ENCODE measurements at places on chromosomes 12 and 14. TPM values are rescaled to one million over a fixed set of nuclear protein-coding genes. Genes with fewer than 3 reads are reported as not detected.

The PPP1R13B gene
- total RNA-seq: 65.5 TPM

The RCOR1 gene
- 31.3 TPM for total RNA-seq

The TMCC3 gene
- 40.8 TPM for total RNA-seq

The PTPRB gene
- 29.4 TPM for total RNA-seq

The RIN3 gene
- 32.9 TPM for total RNA-seq

The SCN8A gene
- total RNA-seq: 2.7 TPM

The EFS gene
- total RNA-seq: 16.6 TPM

The BDKRB2 gene
- 38.6 TPM for total RNA-seq

The AHNAK2 gene
- total RNA-seq: 20.3 TPM

The RASAL1 gene
- 3.3 TPM for total RNA-seq

- no peak for DNase-seq
Measured at GRCh38 chr14:28515571-28515970, 251.0 kb upstream of the FOXG1 start.

DNA sequence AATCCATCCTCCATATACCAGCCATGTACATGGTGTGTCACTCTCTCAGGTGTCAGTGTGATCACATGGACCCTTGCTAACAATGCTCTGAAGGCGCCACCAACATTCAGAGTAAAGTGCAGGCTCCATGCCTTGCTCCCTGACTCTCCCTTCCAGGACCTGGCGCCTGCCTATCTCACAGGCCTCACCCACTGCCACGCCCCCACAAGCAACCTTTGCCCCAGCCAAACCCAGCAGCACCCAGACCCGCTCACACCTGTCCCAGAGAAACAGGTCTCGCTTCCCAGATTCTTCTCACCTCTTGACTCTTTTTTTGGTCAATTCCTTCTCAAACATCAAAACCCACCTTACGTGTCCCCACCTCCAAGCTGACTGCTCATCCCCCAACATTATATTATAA is 52.3 kb downstream of the KCNK10 start:
- peak; percentile 91 for DNase-seq

GRCh38 chr14:105069871-105070759 is 4.9 kb upstream of the GPR132 start:
- peak; percentile 44 for DNase-seq

DNA sequence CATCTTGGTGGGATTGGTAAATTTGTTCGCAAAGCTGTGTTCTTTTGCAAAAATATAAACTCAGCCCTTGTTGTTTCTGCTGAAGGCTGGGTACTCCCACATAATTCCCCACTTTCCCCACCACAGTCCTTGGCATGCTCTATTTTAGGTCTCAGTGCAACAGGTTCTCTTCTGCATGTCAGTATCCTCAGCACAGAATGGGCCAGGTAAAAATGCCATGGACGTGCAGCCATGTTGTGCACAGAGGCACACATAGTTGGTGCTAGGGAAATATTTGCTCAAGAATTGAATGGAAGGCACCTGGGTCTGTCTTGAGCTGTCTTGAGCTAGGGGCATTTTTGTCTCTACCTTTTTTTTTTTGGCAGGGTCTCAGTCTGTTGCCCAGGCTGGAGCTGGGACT is 87.8 kb upstream of the LHX5 start:
- DNase-seq: no peak

GRCh38 chr12:752695-753610 is 574 bp downstream of the WNK1 start:
- peak; percentile 75 for DNase-seq

- DNase-seq: no peak
Measured at GRCh38 chr12:57614178-57614947, 3.1 kb downstream of the ARHGEF25 start.

DNA sequence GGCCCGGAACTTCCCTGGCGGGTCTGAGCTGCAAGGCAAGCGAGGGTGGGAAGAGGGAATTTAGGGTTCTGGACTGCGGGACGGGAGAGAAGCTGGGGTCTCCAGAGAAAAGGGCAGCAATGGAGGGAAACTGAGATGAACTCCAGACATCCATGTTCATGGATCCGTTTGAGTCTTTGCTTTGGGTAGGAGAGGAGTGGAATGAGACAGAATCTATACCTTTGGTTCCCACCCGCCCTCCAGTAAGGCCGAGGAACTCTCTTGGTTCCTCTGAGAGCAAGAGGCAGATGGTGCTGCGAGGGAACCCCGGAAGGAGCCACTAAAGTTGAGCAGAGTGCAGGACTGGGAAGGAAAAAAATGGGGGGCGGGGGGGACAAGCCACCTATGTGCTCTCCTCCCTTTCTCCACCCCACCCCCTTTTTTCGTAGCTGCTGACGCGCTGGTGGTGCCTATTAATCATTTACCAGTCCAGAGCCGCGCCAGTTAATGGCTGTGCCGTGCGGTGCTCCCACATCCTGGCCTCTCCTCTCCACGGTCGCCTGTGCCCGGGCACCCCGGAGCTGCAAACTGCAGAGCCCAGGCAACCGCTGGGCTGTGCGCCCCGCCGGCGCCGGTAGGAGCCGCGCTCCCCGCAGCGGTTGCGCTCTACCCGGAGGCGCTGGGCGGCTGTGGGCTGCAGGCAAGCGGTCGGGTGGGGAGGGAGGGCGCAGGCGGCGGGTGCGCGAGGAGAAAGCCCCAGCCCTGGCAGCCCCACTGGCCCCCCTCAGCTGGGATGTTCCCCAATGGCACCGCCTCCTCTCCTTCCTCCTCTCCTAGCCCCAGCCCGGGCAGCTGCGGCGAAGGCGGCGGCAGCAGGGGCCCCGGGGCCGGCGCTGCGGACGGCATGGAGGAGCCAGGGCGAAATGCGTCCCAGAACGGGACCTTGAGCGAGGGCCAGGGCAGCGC is 1.2 kb downstream of the SSTR1 start:
- DNase-seq: peak; percentile 85

- DNase-seq: no peak
Measured at GRCh38 chr14:50342221-50343078, 30.3 kb downstream of the DMAC2L start.

GRCh38 chr14:95156161-95157047 is 925 bp downstream of the DICER1 start:
- peak; percentile 76 for DNase-seq

- peak; percentile 60 for DNase-seq
Measured at GRCh38 chr12:58919231-58920101, 838 bp downstream of the LRIG3 start.

GRCh38 chr14:102508410-102508773 is 1.2 kb downstream of the ANKRD9 start:
- peak; percentile 89 for DNase-seq

- DNase-seq: no peak
Measured at GRCh38 chr14:69632164-69632563, 20.8 kb downstream of the SUSD6 start.

DNA sequence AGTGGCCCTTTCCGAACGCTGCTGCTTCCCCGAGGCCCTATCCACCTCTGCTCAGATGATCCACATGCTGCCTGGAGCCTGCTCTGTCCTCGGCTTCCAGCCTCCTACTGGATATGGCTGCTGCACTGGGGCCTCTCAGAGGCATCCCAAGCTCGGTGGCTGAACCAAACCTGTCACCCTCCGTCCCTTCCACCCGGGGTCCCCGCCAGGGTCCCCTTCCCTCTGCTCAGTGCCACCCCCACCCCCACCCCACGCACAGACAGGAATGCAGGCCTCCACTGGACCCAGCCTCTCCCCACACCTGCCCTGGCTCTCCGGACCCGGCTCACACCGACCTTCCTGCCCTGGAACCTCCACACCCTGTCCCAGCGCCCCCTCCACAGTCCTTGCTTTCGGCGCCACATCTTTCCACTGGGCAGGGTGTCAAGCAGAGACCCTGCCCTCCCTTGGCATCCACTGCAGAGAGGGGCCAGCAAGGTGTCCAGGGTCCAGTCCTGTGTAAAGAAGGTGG is 6.1 kb downstream of the CEP170B start:
- DNase-seq: no peak

DNA sequence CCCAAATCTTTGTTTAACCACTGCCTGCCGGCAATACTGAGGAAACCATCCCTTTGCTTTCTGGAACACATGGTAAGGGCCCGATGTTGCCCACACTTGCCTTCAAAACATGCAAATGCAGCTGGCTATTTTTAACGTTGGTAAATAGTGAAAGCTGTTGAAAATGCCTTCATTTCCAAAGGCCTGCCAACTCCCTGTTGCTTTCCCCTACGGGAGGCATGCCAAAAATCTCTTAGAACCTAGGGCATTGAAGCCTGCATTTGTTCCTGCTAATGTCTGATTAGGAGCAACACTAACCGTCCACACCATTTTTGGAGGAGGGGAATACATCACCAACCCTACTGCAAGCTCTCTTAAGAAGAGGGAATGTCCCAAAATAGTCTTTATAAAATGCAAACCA is 152.6 kb upstream of the NOS1 start:
- no peak for DNase-seq

GRCh38 chr14:38505973-38506249 is 250.0 kb upstream of the CLEC14A start:
- no peak for DNase-seq
